ENCODE measurements at places on chromosomes 7 and 10.

DNA sequence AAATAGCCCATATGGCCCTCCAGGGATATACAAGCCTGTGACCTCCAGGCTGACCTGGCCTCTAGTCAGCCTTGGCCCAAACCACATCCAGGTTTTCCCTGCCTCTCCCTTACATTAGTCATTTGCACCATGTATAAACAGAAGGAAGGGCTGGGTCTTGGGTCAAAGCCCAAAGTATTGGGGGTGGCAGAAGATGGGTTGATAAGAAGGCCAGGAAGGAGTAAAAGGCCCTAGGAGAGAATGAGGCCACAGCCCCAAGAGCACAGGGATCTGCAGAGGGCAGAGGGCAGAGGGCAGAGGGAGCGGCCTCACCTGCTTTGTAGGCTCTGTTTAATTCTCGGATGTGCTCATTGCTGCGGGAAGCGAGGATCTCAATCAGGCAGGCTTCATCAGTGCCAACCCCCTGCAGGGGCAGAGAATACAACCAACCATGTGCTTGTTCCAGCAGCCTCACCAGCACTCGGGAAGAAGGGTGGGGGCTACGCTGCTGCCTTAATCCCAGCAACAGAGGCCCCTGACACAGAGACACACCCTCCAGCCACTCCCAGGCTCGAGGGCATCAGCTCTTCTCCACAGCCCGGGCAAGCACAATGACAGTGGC is 31.3 kb downstream of the PLAC9 start:
- no peak for DNase-seq

DNA sequence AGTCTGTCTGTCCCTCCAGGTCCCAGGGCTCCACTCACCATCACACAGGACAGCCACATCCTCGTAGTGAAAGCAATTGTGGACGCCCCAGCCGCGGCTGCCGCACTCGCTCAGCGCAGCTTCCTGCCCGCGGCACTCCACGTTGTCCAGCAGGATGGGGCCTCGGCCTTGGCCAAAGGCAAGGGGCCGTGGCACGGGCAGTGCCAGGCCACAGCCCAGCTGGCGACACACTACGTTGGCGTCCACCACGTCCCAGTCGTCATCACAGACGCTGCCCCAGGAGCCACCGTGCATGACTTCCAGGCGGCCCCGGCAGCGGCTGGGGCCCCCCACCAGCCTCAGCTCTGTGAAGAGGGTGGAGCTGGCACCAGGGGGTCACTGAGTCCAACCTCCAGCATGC is 9.2 kb downstream of the SSC4D start:
- no peak for DNase-seq

- no peak for DNase-seq
Measured at GRCh38 chr10:95792874-95793285, 36.9 kb downstream of the ENTPD1 start.

DNA sequence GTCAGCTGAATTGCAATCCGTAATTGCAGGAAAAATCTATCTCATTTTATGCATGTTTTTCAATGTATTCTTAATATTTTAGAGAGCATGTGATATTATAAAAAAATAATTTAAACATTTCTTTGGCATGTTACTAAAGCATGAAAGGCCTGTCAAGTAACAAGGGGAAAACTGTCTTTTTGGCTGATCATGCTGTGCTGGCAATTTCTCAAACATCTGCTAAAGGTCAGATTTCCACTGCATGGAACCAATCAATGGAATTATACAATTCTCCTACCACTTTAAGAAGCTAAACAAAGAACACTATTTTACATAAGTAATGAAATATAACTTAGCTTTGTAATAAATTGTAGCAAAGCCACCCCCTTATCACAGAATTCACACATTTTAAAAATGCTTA is 49.4 kb downstream of the JMJD1C start:
- DNase-seq: no peak

DNA sequence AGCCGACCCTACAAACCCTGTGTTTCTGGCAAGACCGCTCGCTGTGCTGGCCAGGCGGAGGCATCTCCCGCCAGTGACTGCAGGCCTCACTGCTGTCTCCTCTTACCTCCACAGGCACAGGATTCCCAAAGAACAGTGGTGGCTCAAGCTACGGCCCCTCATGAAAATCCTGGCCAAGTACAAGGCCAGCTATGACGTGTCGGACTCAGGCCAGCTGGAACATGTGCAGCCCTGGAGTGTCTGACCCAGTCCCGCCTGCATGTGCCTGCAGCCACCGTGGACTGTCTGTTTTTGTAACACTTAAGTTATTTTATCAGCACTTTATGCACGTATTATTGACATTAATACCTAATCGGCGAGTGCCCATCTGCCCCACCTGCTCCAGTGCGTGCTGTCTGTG is 36.2 kb downstream of the PITRM1 start:
- DNase-seq: no peak

DNA sequence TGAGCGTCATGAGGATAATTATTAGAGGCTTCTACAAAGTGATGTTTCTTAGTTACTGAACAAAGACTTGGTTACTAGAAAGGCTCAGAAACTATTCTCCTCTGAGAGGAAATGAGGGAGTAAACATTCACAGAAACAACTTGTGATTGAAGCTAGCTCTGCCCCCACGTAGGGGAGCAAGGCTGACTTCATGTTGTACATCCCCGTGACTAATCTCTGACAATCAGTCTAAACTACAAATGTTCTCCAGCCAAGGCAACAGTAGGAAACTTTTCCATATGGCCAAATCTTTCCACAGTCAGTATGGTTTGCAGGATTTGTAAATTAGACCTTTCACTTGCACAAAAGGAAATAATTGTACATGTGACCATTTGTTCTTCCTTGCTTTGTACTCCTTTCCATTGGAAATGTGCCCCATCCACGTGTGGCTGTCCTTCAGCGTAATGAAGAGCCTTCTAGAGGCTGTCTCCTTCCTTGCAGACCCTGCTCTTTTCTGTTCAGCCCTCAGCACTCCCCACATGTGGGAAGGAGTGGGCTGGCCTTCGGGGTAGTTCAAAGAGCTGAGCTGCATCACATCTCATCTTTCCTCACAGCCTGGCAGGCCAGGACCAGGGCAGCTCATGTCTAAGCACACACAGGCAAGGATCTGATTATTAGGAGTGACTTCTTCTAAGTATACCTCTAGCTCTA is 93.5 kb downstream of the PCGF5 start:
- no peak for DNase-seq

GRCh38 chr10:29688230-29688661 is 53.5 kb upstream of the SVIL start:
- no peak for DNase-seq

DNA sequence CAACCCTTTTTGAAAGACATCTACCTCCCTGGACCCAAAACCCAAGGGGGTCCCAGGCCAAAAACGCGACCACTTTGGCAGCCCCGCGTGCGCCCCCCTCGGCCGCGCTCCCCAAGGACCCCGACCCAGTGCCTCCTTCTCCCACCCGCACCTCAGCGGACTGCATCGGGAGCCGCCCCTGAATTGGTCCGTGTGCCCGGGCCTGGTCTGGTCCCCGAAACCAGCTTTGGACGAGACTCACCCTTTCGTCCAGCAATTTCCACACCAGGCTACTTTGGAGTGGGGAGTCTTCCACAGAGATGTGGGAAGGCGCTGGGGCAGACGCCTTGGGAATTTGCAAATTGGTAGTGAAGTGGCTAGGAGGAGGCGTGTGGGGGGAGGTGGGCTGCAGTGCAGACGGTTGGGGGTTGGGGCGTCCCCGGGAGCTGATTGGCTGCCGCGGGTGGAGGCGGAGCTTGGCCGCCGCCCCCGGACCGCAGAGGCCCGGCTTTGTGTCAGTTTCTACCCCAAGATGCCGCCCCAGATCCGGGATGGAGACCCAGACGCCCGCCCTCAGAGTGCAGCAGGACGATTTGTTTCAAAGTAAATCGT is 16.9 kb downstream of the TCAF1 start:
- no peak for DNase-seq

DNA sequence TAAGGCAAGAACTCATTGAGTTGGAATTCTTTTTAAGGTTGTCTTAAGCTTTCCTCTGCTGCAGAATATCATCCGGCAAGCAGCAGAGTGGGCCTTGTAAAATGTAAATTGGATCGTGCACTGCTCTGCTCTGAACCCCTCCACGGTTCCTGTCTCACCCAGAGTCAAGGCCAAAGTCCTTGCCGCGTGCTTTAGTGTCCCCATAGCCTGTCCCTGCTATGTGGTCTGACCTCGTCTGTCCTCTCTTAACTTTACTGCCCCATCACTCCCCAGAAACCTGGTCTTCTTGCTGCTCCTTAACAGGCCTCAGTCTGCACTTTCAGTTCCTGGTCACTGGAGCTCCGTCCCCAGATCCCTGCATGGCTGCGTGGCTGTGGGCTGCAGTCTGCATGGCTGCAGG is 121.6 kb upstream of the SDK1 start:
- DNase-seq: no peak

DNA sequence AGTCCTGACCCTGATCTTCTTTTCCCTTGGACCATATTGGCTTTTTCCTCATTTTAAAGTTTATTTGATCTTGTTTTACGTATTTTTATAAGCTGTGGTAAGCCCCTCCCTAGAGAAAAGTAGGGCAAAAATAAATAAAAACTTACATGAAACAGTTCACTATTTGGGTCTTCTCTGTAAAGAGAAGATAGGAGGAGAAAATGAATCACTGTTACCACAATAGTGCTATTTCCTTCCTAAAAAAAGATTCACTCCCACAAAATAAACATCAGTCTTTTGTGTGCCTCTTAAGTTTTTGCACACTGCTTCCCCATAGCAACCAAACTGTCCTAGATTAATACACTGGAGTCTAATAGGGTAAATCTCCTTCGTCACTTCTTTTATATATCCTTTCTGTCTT is 1.4 kb upstream of the SVIL start:
- DNase-seq: no peak

DNA sequence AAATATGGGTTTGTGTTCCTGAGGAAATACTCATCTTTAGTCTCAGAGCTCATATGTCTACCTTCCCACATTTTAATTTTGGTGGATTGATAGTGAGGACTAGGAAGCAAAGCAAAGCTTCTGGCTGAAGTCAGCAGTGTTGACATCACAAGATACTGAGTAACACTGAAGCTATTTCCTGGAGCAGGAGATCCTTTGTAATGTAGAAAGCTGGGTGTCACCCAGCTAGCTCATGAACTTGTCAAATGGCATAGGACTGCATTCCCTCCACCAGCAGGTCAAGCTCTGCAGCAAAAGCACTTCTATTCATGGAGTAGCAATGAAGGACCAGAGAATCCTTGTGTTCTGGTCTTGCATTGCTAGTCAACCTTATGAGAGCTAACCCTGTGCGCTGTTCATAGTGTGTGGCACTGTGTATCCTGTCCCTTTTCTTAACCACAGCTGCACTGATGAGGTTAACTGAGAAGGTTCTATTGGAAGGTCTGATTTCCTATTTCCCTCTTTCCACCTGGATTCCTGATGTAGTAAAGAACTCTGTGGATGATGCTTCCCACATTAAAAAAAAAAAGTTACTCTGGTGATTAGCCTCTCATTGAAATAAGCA is 94.8 kb upstream of the ZNF804B start:
- DNase-seq: no peak

- DNase-seq: no peak
Measured at GRCh38 chr10:7955446-7955845, 99.0 kb upstream of the GATA3 start.

GRCh38 chr10:98994030-98994429 is 241.6 kb downstream of the HPSE2 start:
- DNase-seq: no peak

GRCh38 chr10:26448706-26449435 is 10.7 kb downstream of the APBB1IP start:
- DNase-seq: peak; percentile 78

GRCh38 chr7:108711611-108712010 is 141.9 kb downstream of the DNAJB9 start:
- DNase-seq: no peak

DNA sequence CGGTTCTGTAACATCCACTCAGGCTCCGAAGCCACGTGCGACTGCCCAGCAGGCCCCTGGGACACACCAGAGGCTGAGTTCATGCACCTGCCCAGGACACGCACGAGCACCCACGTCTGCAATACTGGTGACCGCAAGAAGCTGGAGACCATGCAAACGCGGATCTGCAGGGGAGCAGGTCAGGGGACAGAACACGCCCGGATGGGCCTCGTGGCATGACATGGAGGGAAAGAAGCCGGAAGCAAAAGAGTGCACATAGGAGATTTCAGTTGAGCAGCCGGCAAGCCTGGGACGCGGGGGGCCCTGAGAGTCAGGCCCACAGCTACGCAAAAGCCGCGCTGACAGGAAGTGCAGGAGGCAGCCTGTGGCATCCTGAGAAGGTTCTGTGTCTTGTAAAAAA is 73.7 kb downstream of the FOXL3 start:
- DNase-seq: no peak

- no peak for DNase-seq
Measured at GRCh38 chr7:17947620-17948019, 7.3 kb upstream of the SNX13 start.

DNA sequence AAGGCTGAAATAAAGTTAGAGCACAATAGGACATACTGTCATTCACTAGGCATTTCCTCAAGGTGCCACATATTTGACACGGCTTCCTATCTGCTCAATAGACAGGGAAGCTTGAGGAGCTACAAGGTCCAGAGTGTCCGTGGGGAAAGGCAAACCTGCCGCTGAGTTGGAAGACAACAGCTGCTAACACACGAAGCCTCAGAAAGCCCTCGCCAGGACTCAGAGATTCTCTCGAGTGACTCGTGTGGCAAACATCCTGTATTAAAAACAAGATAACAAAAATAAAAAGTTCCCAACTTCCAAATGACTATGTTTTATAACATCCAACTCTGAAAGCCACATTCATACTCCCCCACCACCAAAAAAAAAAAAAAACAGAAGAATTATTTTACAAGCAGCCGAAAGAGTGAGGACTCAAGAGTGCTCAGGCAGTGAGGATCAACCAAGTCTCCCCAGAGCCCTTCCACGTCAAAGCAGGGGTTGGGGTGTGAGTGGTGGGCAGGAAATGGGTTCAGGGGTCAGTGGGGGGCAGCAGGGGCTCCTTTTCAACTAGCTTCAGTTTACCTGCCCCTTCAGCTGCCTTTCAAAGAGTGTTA is 67.6 kb downstream of the STK17A start:
- DNase-seq: peak; percentile 62

- no peak for DNase-seq
Measured at GRCh38 chr7:78368771-78369170, 570.2 kb downstream of the PHTF2 start.

DNA sequence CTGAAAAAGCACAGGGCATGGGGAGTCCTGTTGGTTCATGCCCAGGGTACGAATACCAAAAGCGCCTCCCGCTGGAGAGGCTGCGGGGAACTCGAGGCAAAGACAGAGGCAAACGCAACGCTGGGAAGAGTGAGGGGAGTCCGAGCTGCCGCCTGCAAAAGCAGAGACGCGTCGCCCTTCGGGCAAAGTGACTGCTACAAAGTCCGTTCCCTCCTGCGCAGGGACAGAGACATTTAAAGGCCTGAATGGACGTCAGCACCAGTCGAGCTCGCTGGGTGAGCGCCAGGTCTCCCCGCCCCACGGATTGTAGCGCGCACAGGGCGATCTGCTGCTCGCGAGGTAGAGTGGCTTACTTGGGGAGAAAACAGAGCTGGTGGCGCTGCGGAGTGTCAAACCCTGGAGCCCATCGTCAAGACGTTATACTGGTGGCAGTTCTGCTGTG is 732.8 kb downstream of the ZWINT start:
- DNase-seq: peak; percentile 48

GRCh38 chr10:78852466-78853240 is 216.1 kb upstream of the ZMIZ1 start:
- peak; percentile 59 for DNase-seq

- no peak for DNase-seq
Measured at GRCh38 chr7:113143486-113144257, 25.3 kb upstream of the SMIM30 start.
